ENCODE measurements at places on chromosomes 7 and 10. TPM values are rescaled to one million over a fixed set of nuclear protein-coding genes. Genes with fewer than 3 reads are reported as not detected.
A peak's percentile ranks its signal among the peaks of the same experiment; 100 is the strongest.

GRCh38 chr7:81469869-81470723, 299.8 kb downstream of the HGF start:
- peak; percentile 54 for DNase-seq

DNA sequence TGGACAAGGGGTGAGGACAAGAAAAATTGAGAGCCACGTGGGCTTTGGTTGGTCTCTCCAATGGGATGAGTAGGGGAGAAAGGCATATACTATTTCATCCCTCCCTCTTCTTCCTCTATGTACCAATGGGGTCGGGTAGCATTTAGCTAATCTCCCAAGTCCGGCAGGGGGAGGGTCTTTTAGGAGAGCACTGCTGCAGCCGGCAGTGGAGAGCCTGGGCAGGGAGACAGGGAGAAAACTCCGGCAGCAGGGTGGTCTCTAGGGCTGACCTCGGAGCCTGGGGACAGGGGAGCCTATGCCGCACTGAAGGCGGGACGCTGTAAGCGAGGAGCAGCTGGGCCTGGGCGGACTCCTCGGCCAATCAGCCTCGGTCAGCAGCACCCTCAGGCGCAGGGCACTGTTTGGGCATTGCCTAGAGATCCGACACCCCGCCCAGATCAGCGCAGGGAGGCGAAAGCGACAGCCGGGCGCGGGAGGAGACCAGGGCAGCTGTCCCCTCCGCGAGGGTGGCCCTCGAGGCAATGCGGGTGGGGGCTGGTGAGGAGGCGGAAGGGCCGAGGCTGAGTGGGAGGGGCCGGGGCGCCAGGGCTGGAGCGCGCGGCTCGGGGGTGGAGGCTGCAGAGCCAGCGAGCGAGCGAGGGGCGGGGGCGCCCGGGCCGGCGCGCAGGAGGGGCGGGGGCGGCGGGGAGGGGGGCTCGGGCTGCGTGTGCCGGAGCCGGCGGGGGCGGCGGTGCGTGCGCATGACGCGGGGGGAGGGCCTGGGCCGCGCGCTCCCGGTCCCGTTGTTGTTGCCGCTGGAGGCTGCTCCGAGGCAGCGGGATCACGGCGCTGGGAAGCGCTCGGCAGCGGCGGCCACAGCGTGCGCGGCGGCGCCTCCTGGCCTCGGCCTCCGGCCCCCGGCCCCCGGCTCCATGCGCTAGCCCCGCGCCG, at the start of gene AGAP3:
TSS of gene AGAP3 (plus strand) at position 785 of the 930 bp plus-strand sequence. CDS start 267 bp downstream, outside the sequence.
- DNase-seq, result peak; percentile 80

GRCh38 chr10:98456043-98456570, 9.4 kb upstream of the HPS1 start:
- no peak for DNase-seq

GRCh38 chr10:93475871-93476270, 6.3 kb downstream of the MYOF start:
- peak; percentile 82 for DNase-seq

- peak; percentile 74 for DNase-seq
These were observed 31.6 kb downstream of the TMEM120A start for GRCh38 chr7:75962607-75963380.

DNA sequence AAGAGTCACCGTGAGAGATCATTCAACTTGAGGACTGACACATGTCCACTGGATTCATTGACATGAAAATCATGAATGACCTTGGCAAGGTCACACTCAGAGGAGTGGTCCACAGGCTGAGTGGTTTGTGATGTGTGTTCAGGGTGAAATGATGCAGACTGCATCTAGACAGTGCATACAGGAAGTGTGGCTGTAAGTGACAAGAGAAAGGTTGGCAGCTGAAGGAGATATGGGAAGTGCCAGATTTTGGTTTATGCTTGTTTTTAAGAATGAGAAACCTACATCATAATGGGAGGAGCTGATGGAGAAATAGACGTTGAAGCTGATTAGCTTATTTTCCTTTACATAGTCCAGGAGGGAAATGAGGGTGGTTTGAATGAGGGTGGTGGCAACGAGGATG, 64.8 kb upstream of the VIPR2 start:
- DNase-seq, result no peak

AVL9 gene
- polyA plus RNA-seq, result 13.6 TPM

HOXA3 gene
- polyA plus RNA-seq, result 4.7 TPM
